ENCODE measurements at places on chromosomes 7 and 10.

DNA sequence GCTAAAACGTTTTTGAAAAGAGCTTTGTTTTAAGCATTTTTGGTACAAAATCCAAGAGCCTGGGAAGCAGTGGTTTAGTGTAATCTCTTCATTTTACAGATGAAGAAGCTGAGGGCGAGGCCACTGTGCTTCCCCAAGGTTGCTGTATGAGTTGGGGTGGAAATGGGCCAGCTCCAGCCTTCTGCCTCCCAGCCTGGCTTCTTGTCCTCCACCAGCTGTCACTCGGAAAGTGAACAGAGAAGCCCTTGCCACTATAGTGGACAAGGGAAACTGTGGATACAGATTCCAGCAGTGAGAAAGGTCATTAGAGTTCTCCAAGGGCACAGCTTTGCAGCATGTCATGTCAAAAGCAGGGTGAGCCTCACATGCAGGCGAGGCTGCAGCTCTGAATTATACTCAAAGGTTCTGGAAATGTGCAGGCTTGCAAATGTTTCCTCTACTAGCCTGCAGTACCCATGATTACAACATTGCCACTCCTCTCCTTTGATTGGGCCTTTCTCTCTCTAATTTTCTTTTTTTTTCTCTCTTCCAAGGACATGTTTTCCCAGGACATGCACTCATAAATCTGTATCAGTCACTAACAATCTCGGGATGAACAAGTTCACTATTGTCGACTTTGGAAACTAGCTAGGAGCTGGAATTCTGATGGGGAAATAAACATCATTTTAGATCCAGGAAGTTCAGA lies 33.0 kb downstream of the BAMBI start:
- DNase-seq: no peak

DNA sequence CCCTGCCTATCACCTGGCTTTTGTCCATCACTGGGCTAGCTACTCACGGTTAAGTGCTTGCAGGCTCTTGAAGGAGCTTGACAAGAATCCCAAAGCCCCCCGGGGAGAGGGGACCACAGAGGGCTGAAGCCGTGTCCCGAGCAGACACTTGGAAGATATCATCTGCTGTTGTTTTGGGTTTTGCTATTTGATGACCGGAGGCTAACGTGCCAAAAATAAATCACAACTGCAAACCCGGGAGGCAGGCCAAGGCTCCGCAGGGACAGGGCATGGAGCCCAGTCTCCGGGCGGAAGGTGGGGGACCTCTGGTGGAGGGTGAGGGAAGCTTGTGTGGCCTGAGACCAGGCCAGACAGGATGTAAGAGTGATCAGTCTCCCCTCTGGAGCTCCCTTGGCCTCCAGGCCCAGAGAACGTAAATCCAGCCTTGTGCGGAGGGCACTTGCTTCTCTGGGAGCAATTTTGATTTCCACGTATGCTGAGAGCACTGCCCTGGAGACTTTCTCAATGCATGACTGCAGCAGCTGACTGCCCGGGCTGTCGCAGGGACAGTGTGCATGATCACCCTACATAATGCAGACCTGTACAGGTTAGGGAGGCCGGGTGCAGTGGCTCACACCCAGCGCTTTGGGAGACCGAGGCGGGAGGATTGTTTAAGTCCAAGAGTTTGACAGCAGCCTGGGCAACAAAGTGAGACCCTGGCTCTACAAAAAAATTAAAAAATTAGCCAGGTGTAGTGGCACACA lies at the start of gene PHKG1:
Gene PHKG1, minus strand, starts transcription at position 164 of the 743 bp plus-strand sequence. CDS start 4,011 bp downstream, outside the sequence.
- DNase-seq: no peak

GRCh38 chr7:105014693-105015389 lies 836 bp downstream of the KMT2E start:
- no peak for DNase-seq

GRCh38 chr10:91598211-91598977 lies 34.5 kb downstream of the PPP1R3C start:
- no peak for DNase-seq

GRCh38 chr10:48910548-48910947 lies 29.1 kb downstream of the LRRC18 start:
- DNase-seq: no peak

- DNase-seq: no peak
These were observed 2.2 kb upstream of the LOXL4 start for GRCh38 chr10:98270073-98270740.

DNA sequence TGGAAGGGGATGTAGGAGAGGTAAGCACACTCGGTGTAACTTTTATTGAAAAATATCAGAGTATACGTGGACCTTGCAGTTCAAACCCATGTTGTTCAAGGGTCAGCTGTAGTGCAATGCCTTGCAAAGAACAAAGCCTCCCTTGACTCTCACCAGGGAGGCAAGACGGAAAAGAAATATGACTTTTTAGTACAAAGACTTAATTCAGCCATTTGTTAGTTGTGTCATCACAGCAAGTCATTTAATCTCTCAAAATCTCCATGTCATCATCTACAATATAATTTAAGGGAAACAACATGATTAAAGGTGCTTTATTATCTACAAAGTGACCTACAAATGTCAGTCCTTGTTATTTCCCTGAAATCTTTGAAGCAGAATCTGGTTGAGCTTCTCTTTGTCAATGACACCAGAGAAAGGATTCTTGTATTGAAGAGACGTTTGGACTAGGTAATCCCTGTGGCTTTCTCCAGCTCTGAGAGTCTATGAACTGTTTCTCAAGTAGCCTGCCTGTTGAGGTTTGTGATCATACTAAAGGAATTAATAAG lies 502.8 kb downstream of the REEP3 start:
- DNase-seq: no peak

- no peak for DNase-seq
These were observed 6.7 kb downstream of the SKIDA1 start for GRCh38 chr10:21518641-21519396.

DNA sequence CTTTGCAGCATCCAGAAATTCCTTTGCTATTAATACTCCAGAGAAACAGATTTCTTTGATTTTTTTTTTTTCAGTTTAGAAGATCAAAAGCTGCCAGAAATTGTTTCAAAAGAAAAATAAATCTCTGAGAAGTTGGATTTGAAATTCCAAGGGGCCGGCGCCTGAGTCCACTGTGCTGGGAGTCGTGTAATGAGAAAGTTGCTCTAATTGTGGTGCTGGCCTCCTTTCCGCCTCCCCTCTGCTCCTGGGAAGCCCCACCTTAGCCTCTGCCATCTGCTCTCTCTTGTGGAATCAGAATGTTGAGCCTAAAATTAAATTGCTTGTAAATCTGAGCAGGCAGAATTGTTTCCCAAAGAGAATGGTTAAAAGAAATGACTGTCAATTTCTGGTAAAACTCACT lies 93.3 kb downstream of the EMX2 start:
- no peak for DNase-seq

DNA sequence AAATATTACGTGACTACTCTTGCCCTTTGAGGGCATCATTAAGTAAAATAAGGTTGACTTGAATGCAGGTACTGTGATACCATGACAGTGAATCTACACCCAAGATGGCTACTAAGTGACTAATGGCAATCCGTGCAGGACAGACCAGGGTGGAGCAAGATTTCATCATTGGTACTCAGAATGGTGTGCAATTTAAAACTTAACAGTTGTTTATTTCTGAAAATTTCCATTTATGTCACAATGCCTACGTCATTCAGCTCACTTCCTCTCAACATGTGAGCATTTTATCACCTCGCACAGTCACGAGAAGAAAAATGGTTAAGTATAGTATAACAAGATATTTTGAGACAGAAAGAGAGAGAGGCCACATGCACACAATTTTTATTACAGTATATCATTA lies 50.3 kb upstream of the MET start:
- DNase-seq: no peak

DNA sequence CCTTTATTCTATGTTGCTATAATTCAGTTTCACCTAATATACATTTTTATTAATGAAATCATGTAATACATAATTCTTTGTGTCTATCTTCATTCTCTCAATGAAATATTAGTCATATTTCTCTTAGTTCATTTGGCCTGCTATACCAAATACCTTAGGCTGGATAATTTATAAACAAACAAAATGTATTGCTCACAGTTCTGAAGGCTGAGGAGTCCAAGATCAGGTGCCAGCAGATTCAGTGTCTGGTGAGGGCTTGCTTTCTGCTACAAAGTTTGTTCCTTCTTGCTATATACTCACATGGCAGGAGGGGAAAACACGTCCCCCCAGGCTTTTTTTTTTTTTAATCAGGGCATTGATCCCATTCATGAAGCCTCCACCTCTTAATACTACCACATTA lies 143.4 kb upstream of the GRB10 start:
- DNase-seq: no peak

DNA sequence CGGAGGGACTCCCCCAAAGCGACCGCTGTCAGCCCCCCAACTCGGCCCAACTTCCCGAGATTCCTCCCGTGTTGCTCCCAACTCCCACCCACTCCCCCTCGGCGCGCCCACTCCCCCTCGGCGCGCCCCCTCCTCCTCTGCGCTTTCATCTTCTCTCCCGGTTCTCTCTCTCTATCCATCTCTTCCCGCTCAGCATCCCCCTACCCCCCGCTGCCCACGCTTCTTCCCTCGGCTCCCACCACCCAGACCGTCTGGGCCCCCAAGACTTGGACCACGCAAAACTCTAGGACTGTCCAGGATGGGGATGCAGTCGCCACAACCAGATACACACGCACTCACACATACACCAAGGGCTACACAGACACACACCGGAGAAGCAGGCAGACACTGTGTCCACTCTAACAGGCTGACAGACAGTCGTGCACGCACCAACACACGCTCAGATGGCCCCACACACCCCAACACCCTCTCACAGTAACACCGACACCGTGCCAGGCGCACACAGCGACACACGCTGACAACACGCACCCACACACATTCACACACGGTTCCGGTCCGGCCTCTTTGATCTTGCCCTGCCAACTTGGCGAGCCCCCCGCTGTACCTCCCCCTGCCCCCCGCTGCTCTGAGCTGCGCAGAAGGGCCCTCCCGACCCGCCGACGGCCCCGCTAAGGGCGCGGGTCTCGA lies 1.1 kb downstream of the GRID1 start:
- no peak for DNase-seq

- DNase-seq: no peak
These were observed 1.2 kb upstream of the COL1A2 start for GRCh38 chr7:94393246-94394108.

DNA sequence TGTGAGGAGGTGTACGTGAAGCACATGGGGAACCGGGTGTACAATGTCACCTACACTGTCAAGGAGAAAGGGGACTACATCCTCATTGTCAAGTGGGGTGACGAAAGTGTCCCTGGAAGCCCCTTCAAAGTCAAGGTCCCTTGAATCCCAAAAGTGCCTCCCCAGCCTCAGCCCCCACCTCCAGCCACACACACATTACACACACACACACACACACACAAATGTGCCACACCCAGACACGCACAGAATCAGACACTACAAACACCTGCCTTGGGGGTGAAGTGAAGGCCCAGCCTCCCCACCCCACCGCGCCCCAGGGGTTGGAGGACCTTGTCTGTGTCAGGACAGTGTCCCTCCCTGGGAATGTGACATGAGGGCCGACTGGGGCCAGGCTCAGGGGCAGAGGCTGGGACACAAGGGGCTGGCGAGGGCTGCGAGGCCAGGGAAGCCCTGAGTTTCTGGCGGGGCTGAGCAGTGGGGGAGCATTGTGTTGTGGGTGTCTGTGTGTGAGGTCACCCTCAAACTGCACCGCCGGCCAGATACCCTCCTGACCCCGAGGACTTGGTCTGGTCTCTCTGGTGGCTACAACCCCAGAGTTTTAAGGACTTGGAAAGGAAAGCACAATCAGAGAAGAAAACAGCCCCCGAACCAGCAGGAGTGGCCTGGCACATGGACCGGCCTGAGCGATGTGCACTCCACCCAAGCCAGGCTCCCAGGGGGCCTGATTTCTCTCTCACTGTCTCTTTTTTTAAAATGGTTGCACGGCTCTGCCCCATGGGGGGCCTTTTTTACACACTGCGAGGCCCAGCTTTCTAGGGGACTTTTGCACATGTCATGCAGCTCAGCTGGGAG lies 4.0 kb upstream of the ATP6V1F start:
- DNase-seq: no peak

DNA sequence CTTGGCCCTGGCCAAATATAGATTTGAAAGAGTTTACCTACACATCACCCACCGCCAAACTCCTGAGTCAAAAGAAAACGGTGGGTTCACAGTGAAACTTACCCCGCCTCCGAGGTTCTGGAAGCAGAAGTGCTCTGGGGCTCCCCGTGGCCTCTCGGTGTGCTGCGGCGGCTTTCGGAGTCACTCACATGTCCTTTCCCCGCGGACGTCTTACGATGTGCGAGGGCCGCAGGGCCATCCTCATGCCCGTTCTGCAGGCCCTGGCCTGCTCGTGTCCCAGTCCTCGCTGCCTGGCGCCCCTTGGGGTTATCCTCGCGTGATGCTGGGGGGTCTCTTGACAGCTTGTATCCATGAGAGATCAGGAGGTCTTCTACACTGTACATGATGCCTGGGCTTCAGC lies 12.0 kb downstream of the JCAD start:
- DNase-seq: no peak

DNA sequence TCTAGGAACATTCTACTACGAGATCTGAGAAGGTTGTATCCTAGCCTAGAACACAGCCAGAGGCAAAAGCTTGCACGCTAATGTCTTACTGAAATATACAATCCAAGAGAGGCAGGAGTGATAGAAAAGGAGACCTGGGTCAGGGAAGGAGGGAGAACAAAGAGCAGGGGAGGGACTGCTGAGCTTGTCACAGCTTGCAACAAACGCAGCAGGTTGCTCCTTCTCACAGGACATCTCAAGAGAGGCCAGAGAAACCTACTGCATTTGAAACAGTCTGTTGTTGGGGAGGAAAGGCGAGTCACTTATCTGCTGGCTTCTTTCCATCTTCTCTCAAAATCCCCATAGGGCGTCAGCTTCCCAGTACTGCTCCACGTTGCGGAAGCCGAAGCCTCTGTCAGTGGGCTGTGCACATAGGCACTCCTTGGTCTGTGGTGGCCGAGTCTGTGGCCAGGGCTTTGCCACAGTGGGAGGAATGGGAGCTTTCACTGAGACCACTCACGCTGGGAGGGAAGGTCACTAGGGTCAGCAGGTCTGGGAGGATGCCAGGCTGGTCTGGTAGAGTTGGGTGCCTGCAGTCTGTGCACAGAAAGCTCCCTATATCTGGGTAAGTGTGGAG lies 25.8 kb upstream of the GPNMB start:
- DNase-seq: no peak

DNA sequence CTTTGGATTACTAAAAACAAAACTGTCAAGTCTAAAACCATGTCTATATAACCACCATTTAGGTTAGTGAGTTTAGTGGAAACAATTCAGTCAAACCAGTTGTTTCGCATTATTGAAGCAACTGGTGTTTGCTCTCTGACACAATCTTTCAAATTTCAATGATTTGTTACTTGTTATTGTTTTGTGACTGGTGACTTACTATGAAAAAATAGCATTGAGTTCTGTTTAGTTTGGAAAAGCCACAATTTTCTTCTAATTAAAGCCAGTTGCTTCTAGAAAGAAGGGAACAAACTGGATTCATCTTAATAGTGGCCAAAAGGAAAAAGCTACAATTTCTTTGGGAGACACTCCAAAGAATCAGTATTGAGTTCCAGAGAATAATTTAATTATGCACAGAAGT lies 30.4 kb downstream of the LAMB4 start:
- no peak for DNase-seq

- DNase-seq: no peak
These were observed 10.3 kb upstream of the PCBD1 start for GRCh38 chr10:70898687-70899086.

GRCh38 chr7:42285383-42285824 lies 48.4 kb upstream of the GLI3 start:
- no peak for DNase-seq
